ENCODE measurements at places on chromosomes 12 and 14.

GRCh38 chr12:108638997-108639822 is 5.5 kb upstream of the SELPLG start:
- no peak for DNase-seq

- no peak for DNase-seq
Observed at GRCh38 chr14:30840086-30840779, 34.1 kb upstream of the COCH start.

DNA sequence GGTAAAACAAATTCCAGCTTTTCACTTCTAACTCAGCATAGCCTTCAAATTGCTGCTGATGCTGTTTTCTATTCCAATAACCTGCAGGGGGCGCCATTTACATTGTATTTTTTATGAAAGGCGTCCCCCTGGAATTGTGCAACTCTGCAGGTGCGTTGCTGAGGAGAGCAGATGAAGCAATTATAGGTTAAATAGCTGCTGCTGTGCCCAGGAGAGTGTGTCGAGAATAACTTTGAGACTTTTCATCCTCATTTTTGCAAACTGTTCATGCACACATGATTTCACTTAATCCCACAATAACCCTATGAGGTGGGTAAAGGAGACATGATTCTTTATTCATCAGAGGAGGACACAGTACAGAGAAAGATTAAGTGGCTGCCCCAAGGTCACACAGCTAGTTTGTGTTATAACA is 75.7 kb downstream of the MYRFL start:
- peak; percentile 75 for DNase-seq

DNA sequence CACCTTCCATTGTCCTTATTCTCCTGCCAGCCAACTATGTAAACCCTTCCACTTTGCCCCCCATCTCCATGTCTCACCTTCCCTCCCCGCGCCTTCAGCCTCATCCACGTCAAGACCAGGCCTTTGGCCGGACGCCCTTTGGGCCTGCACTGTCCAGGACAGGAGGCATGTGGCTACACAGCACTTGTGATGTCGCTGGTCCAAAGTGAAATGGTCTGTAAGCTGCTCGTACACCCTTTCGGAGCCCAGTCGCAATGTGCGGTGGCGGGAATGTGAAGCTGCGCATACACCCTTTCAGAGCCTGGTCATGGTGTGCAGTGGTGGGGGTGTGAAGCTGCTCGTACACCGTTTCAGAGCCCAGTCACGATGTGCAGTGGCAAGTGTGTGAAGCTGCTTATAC is 247.9 kb upstream of the RGS6 start:
- DNase-seq = no peak

GRCh38 chr12:126874427-126875026 is 1392.4 kb upstream of the TMEM132C start:
- DNase-seq = peak; percentile 41

- DNase-seq = no peak
Observed at GRCh38 chr12:76948879-76949278, 70.1 kb upstream of the CSRP2 start.

- DNase-seq = no peak
Observed at GRCh38 chr12:106754331-106754730, 20.2 kb upstream of the RIC8B start.

- no peak for DNase-seq
Observed at GRCh38 chr12:65019696-65020234, 101.3 kb downstream of the WIF1 start.

- DNase-seq = no peak
Observed at GRCh38 chr12:99154216-99154982, 493.2 kb upstream of the GARIN6 start.

- DNase-seq = no peak
Observed at GRCh38 chr12:133231001-133231400, 4.7 kb downstream of the ANHX start.

DNA sequence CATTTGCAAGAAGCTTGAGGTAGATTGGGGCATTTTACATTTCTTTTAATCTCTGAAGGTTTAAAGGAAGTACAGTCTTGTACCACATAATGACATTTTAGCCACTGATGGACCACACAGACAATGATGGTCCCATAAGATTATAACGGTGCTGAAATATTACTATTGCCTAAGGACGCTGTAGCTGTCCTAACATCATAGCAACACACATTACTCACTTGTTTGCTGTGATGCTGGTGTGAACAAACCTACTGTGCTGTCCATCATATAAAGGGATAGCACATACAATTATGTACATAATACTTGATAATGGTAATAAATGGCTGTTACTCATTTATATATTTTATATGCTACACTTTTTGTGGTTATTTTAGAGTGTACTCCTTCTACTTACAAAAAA is 127.1 kb upstream of the CPNE8 start:
- DNase-seq = no peak

GRCh38 chr12:70645494-70646317 is 8.5 kb upstream of the PTPRB start:
- no peak for DNase-seq

DNA sequence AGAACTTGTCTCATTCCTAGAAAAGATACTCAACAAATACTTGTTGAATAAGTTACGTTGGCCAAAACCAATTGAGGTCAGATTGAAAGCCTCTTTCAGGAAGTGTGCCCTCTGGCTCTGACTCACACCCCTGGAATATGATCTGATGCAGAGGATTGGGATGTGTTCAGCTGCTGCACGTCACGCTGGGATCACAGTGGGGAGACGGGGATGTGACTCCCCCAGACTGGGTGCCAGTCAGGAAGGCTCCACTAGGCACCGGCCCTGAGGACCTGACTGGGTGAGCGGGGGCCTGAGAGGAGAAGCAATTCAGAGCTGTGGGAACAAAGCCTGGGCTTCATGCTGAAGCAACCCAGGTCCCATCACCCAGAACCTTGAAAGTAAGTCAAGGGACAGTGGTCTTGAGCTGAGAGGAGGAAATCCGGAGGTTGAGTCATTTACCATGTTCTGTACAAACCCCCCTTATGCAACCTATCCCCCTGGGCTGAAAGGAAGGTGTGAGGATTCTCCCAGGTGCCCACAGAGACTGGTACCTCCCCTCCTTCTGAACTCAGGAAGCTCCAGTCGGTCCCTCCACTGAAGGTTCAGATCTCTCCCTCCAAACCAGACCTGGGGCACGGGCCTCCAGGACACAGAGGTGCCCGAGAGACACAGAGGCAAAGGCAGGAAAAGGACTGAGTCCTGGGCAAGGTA is 3.9 kb downstream of the CEBPE start:
- DNase-seq = no peak

- DNase-seq = no peak
Observed at GRCh38 chr12:53501615-53502181, 615 bp downstream of the TARBP2 start.

DNA sequence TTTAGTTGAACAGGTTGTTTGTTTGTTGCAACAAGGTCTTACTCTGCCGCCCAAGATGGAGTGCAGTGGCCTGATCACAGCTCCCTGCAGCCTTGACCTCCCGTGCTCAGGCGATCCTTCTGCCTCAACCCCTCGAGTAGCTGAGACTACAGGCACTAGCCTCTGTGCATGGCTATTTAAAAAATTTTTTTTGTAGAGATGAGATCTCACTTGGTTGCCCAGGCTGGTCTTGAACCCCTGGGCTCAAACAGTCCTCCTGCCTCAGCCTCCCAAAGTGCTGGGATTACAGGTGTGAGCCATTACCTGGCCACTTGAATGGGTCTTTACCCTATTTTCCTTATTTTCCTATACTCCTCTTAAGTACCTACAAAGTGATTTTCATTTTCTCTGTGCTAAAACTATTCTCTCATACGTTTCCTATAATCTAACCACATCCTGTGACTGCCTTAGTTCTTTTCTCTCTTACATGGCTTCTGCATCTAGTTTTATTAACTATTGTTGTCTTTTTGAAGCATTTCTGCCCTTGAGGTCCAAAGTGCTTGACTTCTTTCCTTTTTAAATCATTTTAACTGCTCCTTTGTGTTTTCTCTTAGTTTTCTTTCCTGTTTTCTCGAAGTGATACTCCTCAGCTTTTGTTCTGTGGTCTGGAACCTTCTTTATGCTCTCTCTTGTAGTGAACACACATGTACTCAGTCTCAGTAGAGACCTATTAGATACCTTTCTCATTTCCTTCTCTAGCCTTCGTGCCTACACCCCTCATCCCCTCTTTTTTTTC is 14.1 kb downstream of the GPX2 start:
- no peak for DNase-seq

DNA sequence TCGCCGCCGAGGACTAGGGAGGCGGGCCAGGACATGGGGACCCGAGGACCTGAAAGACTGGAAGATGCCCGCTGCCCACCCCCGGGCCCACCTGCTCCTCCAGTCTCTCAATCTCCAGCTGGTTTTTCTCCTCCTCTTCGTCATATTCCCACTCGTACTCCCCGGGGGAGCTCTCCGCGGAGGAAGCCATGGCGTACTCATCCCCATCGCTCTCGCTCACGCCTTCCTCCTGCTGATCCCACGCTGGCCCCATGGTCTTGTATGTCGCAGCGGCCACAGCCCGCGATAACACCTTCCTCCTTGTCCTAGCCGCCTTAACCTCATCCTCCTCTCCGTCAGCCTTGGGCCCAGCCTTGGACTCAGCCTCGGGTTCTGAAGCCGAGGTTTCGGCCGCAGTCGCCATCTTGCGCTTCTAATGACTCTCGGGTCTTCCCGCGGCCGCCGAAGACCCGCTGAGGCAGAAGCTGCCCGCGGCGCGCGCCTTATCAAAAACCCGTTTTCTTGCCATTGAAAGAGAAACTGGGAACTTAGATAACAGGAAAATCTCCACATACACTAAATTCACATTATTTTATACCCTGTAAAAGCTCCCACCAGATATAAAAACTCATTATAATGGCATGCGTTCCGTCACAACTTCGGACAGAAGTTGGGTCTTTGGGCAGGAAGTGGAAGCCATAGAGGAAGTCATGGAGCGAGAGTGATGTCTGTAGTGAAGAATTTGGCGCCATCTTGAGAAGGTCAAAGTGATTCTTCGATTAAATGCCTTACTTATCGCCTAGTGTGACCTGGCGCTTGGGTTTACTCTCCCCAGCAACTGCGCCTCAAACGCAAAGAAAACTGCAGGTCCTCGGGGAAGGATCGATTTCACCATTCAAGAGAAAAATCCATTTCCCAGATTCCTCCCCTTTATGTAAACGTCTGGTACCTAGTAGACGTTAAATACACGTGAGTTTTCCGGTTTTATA is at the start of gene SART3:
Gene SART3 (minus strand): TSS at position 422 of the 968 bp plus-strand sequence. CDS start 19 bp downstream, at position 403.
- peak; percentile 95 for DNase-seq

GRCh38 chr12:3821441-3821840 is 51.8 kb downstream of the PARP11 start:
- DNase-seq = no peak

- DNase-seq = no peak
Observed at GRCh38 chr14:27184427-27184826, 586.6 kb upstream of the NOVA1 start.

- no peak for DNase-seq
Observed at GRCh38 chr12:52687497-52688385, 7.5 kb upstream of the KRT1 start.

DNA sequence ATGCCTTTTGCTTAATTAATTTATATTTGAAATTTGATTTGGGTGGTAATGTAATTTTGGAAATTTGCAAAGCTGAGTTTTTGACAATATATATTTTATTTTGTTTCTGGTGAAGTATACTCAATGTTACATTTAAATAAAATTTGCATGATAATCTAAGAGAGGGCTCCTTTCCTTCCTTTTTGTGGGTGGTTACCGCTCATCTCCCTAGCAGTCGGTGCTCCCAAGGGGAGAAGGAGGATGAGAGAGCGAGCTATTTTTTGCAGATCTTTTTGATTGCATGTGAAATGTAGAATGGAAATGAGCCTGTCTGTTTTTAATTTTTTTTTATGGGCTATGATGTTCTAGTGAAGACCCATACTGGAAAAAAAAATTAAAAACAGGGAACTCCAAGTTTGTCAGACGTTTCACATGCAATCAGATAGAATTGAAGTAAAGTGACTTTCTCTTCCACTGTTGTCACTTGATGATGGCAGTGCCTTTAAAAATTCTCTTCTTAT is 39.8 kb downstream of the MSRB3 start:
- DNase-seq = no peak

DNA sequence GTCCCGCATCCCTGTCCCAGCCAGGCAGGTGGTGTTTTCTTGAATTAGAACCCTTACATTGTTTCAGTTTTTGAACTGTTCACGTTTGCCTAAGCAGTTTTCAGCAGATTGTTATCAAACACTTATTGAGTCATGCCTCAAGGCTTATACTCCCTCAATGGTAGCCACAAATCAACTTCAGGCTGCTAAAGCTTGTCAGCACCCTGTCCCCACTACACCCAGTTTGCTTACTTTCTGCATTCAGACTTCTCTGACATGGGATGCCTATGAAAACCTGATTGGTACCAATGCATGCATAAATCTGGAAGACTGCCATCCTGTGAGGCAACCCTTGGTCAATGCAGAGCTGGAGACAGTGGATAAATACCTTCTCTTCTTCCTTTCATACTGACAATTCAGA is 225.4 kb downstream of the BTG1 start:
- no peak for DNase-seq
